ENCODE measurements at places on chromosomes 7 and 10.

GRCh38 chr10:7277867-7278266, 133.0 kb downstream of the SFMBT2 start:
- no peak for DNase-seq

DNA sequence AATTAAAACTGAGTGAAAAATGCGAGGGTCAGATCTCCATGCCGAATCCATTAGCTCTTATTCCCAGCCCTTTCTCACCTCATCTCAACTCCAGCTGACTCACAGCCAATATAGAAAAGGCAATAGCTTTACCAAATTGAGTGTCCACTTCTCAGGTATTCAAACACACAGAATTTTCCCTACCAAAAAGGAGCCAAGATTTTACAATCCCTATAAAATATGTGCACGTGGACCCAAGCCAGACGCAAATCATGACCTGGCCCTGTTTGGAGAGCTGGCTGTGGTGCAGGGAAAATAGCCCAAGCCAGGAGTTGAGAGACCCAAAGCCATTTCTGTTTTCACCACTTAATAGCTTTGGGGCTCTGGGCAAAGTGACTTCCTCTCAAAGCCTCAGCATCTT, 379.7 kb upstream of the AUTS2 start:
- no peak for DNase-seq

- DNase-seq, result no peak
These were observed 26.9 kb downstream of the FKBP6 start for GRCh38 chr7:73354821-73355220.

DNA sequence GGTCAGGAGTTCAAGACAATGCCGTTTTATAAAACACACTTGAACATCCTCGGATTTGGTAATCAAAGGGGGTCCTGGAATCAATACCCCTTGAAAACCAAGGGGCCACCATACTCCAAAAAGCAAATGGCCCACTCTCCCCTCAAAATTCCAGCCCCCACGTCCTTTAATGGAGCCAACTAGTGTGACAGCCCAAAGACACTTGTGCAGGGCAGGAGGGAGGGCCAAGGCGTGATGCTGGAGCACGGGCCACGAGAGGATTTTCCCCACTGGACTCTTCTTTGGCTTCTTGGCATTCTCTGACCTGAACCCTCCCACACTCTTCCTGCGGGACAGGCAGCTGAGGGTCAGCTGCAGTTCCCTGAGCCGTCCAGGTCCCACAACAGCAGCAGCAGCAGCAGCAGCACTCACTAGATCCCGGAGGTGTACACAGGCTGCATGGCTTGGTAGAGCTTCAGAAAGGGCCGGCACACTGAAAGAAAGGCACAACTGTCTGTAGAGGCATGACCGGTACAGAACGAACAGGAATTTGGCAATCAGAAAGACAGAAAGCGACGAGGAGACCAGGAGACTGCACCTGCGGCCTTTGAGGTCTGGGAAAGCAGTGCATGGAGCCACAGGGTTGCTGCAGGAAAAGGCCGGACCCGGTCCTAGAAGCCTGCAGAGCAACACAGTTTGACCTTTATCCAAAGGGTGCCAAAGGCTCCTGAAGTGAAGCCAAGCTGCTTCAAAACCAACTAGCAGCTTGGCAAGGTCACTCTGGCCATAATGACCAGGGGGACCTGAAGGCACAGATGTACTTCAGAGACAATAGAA, 168.2 kb downstream of the TNS3 start:
- DNase-seq, result no peak

- no peak for DNase-seq
These were observed 734 bp downstream of the PCLO start for GRCh38 chr7:83161899-83162401.

- DNase-seq, result no peak
These were observed 7.5 kb downstream of the MTG1 start for GRCh38 chr10:133401500-133401899.

GRCh38 chr10:23448802-23449570, 10.1 kb downstream of the OTUD1 start:
- no peak for DNase-seq

DNA sequence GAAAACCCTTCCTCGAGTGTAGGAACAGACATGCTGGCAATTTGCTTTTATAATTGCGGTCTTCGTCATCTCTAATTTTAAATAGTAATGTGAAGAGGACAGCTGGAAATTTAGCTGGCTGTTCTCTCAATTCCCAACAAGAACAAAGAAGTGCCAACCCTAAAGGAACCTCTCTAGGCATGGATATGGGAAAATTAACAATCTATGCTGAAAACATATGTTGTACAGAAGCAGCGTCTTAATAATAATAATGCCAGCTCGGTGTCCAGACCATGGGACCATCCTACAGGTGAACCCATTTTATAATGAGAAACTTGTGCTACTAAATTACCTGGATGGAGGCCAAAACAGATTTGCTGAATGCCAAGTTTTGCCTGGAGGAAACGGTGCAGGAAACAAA, 641.4 kb upstream of the MGMT start:
- no peak for DNase-seq

GRCh38 chr10:51188008-51188407, 113.7 kb downstream of the PRKG1 start:
- DNase-seq, result no peak

GRCh38 chr10:84177541-84178141, 4.0 kb downstream of the GPR15LG start:
- DNase-seq, result no peak

GRCh38 chr10:91887272-91888076, 21.8 kb downstream of the FGFBP3 start:
- DNase-seq, result no peak

DNA sequence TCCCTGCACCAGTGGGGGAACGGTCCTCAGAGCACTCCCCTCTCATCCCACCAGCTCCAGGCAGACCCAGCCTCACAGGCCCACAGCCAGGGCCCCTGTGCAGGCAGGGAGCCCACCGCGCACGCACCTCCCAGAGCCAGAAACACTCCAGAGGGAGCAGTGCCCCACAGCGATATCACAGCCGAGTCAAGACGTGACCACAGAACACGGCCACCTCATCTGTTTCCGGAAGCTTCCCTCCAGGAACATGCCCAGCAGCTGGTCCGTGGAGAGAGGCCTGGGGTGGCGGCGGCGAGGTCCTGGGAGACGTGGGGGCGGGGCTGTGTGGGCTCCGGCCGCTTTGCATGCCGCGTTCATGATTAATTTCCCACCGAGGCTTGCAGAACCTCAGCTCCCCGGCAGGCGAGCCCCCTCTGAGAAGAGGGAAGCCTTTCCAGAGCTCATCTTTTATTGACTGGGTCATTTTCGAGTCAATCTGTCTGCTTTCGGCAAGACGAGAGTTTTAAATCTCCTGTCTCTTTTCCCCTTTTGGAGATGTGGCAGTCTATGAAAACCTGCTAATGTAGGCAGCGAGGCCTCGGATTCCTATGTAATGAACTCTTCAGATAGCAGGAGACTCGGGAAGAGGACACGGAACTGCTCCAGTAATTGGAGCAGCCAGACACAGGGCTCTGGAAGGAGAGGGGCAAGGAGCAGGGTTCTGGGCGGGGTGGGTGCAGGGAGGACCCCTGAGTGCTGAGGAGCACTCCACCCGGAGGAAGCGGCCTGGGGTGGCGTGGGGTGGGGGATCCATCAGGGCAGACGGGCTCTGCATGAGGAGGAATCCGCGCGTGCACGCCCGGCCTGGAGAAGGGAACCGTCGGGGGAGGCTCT, 242.8 kb downstream of the ELFN1 start:
- no peak for DNase-seq

DNA sequence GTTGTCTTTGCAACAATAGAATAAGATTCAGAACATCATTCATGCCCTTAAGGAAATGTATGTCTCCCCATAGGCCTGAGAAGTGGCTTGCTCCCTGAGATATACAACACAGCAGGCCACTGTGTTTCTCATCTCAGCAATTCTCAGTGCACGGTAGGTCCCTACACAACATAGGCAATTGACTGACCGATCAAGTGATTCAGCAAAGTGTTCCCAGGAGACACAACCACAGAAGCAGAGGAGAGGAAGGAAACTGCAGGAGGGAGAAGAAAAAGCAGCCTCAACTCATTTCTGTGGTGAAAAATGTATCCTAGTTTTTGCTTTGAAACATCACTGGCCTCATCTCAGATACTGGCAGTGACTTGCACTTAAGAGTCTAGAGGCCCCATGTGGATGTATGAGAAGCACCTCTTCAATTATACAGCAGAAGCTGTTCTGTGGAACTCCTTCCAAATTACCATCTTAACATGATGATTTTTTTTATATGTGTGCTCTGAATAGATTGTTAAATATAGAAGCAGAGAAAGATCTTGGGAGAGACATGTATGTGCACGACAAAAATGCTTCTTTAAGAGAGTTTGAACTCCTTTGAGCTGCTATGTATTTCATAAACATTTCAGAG, 306.8 kb downstream of the XPNPEP1 start:
- DNase-seq, result no peak

DNA sequence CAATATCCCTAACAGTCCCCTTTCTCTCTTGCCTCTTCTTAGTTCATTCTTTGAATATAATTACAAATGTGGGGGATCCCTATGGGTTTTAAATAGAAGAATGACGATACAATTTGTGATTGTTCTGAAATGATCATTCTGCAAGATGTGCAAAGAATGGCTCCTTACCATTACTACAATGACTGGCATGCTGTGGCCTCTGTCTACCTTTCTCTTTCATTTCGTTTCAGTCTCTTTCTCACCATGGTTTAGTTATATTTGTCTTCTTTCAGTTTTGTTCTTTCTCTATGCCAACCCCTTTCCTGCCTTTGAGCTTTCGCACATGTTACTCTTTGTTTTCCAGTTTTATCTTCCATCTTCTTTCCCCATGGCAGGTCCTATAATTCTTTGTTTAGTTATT, 176.5 kb downstream of the SUGCT start:
- no peak for DNase-seq

- no peak for DNase-seq
These were observed 3.8 kb downstream of the GLI3 start for GRCh38 chr7:42233171-42233570.

DNA sequence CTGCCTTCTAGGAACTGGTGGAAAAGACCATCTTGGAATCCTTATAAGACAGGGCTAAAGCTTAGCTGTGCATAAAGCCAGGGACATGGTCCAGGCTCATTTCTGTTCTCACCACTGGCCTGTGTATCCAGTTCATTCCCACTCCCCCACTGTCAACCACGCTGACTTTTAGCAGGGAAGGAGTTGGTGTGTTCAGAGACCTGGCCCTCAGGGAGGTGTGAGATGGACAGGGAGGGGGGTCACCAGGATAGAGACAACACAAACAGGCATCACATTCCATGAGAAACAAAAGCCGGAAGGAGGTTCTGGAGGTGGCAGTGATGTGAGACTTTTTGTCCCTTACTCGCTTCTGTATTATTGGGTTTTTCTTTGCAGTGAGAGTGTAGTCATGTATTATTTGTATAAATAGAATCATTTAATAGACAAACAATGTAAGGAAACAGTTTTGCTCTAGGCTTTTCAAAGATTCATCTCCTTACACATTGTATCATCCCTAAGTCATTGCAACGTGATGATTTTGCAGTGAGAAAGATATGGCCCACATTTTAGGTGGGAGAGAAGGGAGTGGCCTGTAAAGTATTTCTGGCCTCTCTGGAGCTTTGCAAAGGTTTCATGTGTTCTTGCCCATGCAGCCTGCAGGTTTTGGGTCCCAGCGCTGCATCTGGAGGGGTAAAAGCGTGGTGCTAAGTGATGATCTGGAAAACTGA, 52.0 kb downstream of the EEPD1 start:
- no peak for DNase-seq

DNA sequence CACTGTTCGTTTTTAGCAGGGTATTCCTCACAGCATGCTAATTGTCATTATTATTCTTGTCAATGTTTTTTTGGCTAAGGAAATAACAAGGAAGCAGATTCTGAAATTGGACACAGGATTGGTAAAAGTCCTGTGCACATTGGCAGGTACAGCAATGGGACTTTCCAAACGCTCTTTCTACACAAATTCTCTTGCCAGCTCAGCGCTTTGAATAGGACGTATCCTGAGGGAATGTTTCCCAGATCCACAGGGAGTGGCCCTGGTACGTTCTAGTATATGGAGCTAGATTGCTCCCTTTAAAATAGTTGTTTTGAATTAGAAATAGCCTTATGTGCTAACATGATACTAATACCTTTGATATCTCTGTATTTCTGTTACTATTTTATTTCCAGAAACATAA, 82.8 kb upstream of the GRB10 start:
- DNase-seq, result no peak

- DNase-seq, result peak; percentile 54
These were observed 307.3 kb downstream of the CAMK1D start for GRCh38 chr10:12656518-12657142.

GRCh38 chr7:36137258-36137657, 15.8 kb upstream of the EEPD1 start:
- DNase-seq, result no peak

DNA sequence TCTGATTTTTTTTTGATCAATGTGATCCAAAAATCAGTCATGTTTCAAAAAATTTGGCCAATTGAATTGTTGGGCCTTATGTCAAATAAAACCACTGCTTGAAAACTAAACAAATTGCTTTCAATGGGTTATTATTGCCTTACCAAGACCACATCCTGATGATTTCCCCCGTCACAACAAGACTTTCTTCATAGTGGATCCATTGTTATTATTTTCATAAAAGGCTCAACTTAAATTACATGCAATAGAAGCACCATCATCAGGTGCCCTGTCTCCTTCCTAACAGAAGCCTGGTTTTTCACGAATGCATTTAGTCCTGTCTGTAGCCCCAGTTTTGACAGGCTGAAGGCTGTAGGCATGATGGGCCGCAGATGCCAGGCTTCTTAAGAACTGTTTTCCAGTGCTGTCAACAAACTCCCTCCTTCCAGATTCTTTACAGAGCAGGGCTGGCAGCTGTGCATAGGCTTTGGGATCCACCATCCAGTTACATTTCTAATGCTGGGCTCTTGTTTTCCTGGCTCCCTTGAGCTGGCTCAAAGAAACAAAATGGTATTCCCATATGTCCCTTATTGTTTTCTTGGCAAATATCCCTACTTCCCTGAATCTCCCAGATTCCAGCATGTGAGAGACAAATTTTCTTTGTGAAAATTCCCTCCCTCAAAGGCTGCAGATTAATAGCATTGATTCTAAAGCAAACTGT, 302.0 kb downstream of the TWIST1 start:
- no peak for DNase-seq

GRCh38 chr7:43677864-43678263, 51.5 kb downstream of the COA1 start:
- DNase-seq, result no peak

GRCh38 chr10:79608505-79609375, 2.0 kb upstream of the SFTPA1 start:
- DNase-seq, result no peak

Measured in hematopoietic multipotent progenitor cell treated with erythropoietin and hydrocortisone succinate and interleukin-3 and kit ligand, for 17 days (in vitro differentiated cells).